Upper lobe of left lung (tissue), 6 donors: ENCODE measurements at places on chromosomes 16 and 17.
A peak's percentile ranks its signal among the peaks of the same experiment; 100 is the strongest.

DNA sequence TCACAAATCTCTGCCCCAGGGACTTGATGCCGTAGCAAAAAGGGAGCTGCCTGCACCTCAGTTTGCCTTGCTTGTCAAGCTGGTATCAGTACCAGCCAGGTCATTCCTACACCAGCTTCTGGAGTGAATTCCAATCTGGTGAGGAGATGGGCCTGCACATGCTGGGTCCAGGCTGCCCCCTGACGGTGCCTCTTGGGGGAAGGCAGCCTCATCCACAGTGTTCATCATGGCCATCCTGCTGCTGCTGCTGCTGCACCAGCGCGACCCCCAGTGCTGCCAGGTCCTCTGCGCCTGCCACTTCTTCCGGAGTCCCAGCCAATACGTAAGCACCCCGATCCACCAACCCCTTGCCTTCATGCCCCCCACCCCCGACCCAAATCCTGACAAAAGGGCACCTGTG lies 8.3 kb downstream of the MRPL27 start:
- peaks cover 62% of the 10 kb centered on the region for H3K36me3 ChIP-seq
- peaks cover 4% of the 10 kb centered on the region for H3K4me1 ChIP-seq
- H3K4me3 ChIP-seq = no peak overlapping the region
- no peak overlapping the region for H3K27ac ChIP-seq
- peak; percentile 40 for DNase-seq

DNA sequence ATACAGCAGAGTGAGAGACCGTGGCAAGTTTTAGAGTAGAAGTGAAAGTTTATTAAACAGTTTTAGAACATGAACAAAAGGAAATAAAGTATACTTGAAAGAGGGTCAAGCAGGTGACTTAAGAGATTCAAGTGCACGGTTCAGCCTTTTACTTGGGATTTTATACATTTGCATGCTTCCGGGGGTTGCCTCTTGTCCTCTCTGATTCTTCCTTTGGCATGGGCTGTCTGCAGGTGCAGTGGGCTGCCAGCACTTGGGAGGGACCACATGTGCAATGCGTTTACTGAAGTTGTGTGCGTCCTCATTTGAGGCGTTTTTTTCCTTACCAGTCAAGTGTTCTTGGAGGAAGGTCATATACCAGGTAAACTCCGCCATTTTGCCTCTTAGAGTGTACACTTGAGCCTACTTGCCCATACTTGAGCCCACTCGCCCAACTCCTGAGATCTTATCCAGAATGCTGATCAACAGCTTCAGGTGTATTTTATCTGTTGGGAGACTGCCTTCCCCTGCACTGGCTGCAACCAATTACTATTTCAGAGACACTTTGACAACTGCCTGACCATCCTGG lies 195.2 kb downstream of the IRX5 start:
- H3K27ac ChIP-seq = no peak overlapping the region
- H3K27me3 ChIP-seq = no peaks in the 10 kb centered on the region
- no peak overlapping the region for H3K4me3 ChIP-seq
- no peak for DNase-seq
- peaks cover 6% of the 10 kb centered on the region for H3K4me1 ChIP-seq

DNA sequence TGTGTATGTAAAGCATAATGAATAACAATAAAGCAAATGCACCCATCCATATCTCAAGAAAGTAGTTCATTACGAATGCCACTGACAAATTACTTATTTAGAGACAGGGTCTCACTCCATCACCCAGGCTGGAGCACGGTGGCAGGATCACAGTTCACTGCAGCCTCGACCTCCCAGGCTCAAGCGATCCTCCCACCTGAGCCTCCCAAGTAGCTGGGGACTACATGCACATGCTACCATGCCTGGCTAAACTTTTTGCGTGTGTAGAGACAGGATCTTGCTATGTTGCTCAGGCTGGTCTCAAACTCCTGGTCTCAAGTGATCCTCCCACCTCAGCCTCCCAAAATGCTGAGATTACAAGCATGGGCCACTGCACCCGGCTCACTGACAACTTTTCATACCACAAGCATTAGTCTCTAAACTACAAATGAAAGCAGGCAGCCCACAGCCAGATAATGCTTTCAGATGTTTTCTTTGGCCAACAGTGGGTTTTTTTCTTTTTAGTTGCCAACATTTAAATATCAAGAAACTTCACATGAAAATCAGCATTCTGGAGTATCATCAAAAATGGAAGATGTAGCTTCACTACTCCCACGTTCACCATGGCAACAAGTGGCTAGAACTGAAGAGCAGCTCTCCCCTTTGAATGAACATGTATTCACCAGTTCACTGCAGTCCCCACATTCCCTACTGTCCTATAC lies 7.7 kb downstream of the ARHGAP17 start:
- no peak overlapping the region for H3K27ac ChIP-seq
- H3K27me3 ChIP-seq = no peaks in the 10 kb centered on the region
- no peaks in the 10 kb centered on the region for H3K36me3 ChIP-seq
- peaks cover 45% of the 10 kb centered on the region for H3K4me1 ChIP-seq
- no peak overlapping the region for H3K4me3 ChIP-seq
- no peak for DNase-seq

DNA sequence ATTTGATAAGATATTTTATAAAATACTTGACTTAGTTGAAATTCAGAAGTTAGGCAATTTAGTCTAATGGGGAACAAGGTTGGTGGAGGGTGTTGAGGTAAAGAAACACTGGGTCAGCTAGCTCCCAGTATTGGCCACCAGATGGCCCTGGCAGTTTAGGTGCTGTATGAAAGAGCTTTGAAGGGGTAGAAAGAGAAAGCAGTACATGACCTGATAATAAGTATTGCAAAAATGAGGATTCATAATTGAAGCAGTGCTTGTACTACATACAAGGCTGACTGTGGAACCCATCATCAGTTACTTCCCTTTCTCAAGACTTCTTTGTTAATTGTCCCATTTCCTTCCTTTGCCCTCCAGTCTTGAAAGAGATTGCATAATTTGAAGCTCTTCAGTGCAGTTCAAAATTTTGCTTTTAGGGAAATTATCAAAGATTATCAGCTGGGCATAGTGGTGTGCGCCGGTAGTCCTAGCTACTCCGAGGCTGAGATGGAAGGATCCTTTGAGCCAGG lies 29.4 kb downstream of the TANC2 start:
- no peaks in the 10 kb centered on the region for H3K36me3 ChIP-seq
- no peaks in the 10 kb centered on the region for H3K27me3 ChIP-seq
- H3K27ac ChIP-seq = no peak overlapping the region
- peaks cover 10% of the 10 kb centered on the region for H3K4me1 ChIP-seq
- H3K4me3 ChIP-seq = no peak overlapping the region
- no peak for DNase-seq

DNA sequence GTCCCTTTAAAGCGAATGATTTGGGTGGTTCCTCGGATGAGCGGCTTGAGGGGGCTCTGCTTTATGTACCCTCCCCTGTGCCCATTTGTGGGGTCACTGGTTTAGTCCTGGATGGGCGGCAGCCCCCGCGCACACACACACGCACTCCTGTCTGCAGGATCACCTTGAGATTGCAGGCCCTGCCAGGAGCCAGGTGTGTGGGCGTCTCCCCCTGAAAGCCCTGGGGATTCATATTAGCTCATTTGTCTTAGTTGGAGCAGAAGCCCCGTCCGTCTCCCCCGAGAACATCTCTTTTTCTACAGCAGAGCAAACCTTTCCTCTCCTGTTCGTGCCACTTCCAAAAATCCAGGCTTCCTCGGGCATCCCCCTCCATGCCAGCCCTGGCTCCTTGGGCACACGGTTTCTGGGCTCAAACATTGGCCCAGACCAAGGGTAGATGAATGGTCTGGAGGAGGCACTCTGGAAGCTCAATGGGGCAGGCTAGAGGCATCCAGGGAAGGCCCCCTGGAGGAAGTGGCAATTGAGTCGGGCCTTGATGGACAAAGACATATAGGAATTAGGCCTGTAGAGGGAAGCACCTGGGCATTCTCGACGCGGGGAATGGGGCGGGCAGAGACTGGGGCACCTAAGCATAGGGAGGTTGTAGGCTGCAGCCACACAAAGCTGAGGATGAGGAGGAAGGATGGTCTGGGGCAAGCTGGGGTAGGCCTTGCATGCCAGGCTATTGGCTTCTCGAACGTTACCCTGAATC lies 218.5 kb upstream of the GSE1 start:
- no peaks in the 10 kb centered on the region for H3K36me3 ChIP-seq
- no peak overlapping the region for H3K4me3 ChIP-seq
- no peak for DNase-seq
